ENCODE measurements at places on chromosomes 1 and 21. TPM values are rescaled to one million over a fixed set of nuclear protein-coding genes. Genes with fewer than 3 reads are reported as not detected.

DNA sequence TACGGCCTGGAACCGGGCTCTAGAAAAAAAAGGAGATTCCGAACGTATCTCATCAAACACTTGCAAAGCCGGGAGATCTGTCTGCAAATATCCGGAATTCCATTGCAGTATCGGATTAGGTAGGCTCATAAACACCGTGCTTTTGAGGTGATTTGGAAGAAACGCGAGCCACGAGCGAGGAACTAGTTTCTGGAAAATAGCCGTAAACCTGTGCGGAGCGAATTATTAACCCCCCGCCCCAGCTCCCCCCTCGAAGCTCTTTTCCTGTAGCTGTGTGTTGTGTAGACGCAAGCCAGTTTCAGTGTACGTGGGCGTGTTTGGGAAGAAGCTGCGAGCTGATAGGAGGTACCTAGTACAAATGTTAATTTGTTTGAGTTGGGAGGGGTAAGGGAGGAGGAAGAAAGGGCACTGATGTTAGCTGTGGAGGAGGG is 1.1 kb downstream of the RALGPS2 start:
- peak; percentile 43 for DNase-seq

- no peak for DNase-seq
Observed at GRCh38 chr1:61659061-61659460, 65.9 kb downstream of the TM2D1 start.

- no peak for DNase-seq
Observed at GRCh38 chr21:42016364-42016985, 6.3 kb upstream of the ZBTB21 start.

GRCh38 chr1:16921391-16922185 is at the start of gene CROCC:
Gene CROCC (plus strand): TSS chr1:16921931. CDS start chr1:16922019, 88 bp downstream.
- peak; percentile 75 for DNase-seq

CD164L2 gene
- total RNA-seq, result not detected
